ENCODE measurements at places on chromosomes 2 and 18.

DNA sequence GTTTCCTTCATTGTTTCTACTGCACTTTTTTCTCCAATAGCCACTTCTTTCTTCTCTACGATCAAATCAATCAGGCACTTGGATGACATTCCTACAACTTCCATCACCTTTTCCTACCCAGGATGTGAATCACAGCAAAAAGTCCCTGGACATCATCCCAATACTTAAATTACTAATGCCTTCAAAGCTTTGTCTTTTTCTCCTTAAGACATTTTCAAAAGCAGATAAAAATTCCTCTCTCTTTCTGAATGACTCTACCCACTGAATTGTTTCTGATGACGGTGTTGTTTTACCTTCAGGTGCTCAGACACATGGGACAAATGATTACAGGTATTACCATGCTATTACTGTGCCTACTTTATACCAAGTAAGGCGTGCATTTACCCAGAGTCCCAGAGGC, 500.9 kb downstream of the FBXO15 start:
- no peak overlapping the region for H3K27ac ChIP-seq
- no peak for DNase-seq
- H3K36me3 ChIP-seq, result no peaks in the 10 kb centered on the region
- no peak overlapping the region for H3K4me3 ChIP-seq

- H3K27ac ChIP-seq, result no peak overlapping the region
- no peak for DNase-seq
- no peaks in the 10 kb centered on the region for H3K36me3 ChIP-seq
- H3K4me1 ChIP-seq, result no peaks in the 10 kb centered on the region
- H3K4me3 ChIP-seq, result no peak overlapping the region
Observed at GRCh38 chr2:220226076-220226475, 598.6 kb downstream of the SLC4A3 start.

GRCh38 chr2:188869550-188869949, 104.6 kb upstream of the COL3A1 start:
- no peak overlapping the region for H3K4me3 ChIP-seq
- H3K36me3 ChIP-seq, result no peaks in the 10 kb centered on the region
- H3K4me1 ChIP-seq, result no peaks in the 10 kb centered on the region
- no peak overlapping the region for H3K27ac ChIP-seq
- no peaks in the 10 kb centered on the region for H3K27me3 ChIP-seq
- no peak for DNase-seq

DNA sequence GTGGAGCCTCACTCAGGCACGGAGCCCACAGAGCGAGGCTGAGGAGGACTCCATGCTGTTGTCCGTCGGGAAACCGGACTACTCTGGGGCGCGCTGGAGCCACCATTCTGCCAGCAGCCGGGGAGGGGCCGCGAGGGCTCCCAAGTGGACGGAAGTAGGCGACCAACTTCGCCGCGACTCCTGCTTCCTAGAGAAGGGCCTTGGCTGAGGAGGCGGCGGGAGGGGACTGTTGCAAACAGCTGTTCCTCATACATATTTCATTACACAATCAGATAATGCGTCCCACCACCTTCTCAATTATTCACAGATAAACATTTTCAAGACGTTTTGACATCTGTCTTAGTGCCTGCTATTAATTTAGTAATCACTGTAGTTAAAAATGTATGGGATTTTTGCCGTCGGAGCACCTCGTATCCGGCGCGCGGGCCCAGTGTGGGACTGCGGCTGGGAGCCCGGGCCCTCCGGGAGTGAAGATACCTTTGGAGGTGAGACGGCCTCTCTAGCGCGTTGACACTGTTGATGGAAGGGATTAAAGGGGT, 11.7 kb upstream of the SIX3 start:
- H3K27ac ChIP-seq, result no peak overlapping the region
- no peak overlapping the region for H3K4me3 ChIP-seq
- DNase-seq, result no peak
- peaks cover 31% of the 10 kb centered on the region for H3K4me1 ChIP-seq
- H3K36me3 ChIP-seq, result no peaks in the 10 kb centered on the region

DNA sequence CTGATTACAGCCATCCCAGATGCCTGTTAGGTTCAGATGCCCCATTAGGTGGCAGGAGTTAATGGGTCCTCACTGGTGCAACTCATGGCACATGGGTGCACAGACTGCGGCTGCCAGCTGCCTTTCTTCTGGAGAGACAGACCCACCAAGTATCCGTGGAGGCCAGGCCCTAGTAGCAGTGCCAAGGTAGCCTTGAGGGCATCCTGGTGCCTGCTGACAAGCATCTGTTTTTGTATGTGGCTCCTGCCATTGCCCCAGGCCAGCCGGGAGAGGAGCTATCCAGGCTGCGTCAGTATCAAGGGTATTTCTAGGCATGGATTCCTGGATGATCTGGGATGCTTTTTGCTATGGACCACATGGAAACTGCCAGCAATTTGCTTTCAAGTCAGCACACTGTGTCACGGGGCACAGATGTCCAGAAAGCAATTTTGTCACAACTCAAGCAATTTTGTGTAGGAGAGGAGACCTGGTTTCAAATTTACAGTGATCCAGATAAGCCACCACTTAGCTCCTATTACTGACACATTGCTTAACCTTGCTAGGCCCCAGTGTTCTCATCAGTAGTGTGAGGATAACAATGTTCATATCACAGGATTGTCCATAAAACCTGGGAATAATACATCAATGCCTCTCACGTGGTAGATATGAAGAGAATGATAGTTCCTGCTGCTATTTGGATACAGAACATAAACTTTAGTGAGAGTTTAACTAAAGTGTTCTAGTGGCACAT, 815.1 kb upstream of the RAB6C start:
- H3K4me3 ChIP-seq, result no peak overlapping the region
- no peaks in the 10 kb centered on the region for H3K4me1 ChIP-seq
- no peaks in the 10 kb centered on the region for H3K36me3 ChIP-seq
- DNase-seq, result no peak
- no peak overlapping the region for H3K27ac ChIP-seq
- no peaks in the 10 kb centered on the region for H3K27me3 ChIP-seq

DNA sequence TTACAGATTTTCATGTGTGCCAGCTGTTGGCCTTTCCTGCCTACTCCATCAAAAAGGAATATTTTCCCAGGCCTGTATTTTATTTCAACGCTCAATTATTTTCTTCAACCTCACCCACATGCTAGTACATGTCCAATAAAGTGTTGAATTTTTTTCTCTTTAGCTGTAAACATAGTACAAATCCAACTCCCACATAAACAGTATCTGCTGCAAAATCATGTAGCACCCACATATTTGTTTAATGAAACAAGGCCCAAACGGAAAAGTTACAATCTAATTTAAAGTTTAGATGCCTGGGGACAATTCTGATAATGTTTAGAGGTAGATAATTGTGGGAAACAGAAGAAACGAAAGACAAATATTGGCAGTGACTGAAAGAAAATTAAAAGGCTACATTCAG, 275.4 kb upstream of the ACVR2A start:
- no peak overlapping the region for H3K27ac ChIP-seq
- H3K4me3 ChIP-seq, result no peak overlapping the region
- H3K4me1 ChIP-seq, result no peaks in the 10 kb centered on the region
- DNase-seq, result no peak
- H3K36me3 ChIP-seq, result no peaks in the 10 kb centered on the region

GRCh38 chr2:203578759-203579643, 43.9 kb upstream of the RAPH1 start:
- no peak overlapping the region for H3K27ac ChIP-seq
- H3K4me1 ChIP-seq, result peaks cover 14% of the 10 kb centered on the region
- H3K27me3 ChIP-seq, result no peaks in the 10 kb centered on the region
- DNase-seq, result peak; percentile 54
- no peaks in the 10 kb centered on the region for H3K36me3 ChIP-seq

DNA sequence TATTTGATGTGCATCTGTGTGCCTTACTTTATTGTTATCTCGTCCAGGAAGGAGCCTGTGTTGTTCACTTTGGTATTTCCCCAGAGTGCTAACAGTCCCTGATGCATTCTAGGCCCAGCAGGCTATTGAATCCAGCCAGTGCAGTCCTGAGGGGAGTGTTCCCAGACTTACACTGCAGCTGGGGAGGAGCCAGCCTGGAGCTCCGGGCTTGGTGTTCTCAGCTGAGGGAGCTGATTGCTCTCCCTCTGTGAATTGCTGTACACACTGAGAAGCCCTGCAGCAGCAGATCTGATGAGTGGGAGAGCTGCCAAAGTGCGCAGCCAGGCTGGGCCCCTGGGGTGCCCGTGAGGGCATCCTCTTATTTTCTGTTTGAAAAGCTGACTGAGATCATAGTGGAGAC, 159.2 kb downstream of the GALNT3 start:
- no peak overlapping the region for H3K27ac ChIP-seq
- no peak overlapping the region for H3K4me3 ChIP-seq
- H3K4me1 ChIP-seq, result peaks cover 6% of the 10 kb centered on the region
- no peak for DNase-seq

DNA sequence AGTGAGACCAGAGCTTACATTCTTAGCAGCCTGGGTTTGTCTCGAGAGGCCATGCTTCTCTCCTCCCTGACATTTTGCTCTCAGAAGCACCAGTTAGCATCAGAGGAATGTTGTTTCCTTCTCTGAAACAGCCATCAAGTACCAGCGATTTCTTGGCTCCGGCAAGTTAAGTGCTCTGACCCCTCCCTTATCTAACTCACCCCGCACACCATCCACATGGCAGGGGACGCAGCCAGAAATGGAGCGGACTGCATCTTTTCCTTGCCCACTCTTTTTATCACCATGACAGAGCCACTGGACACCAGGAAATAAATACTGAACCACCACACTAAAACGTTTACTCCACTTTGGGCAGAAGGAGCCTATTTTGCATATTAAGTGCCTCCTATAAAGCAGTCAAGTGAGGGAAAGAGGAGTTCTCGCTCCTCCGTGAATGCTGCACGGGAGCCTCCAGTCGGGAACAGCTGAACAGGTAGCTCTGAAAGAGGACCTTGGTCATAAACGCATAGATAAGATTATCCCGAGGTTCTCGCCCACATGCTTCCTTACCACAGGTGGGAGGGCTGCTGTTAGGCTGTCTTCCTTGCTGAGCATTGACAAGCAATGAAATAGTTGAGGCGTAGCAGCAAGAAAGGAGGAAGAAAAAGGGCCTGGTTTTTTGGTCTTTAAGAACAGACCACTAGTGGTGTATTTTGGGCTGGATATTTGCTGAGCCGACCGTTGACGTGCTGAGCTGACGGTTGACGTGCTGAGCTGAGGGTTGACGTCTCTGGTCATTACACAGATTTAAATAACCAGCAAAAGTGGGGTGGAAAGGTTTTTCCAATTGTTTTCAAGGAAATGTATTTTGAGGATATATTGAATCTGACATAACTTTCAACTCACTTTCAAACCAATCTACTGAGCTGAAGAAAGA, 71.4 kb upstream of the ITGB6 start:
- H3K4me3 ChIP-seq, result no peak overlapping the region
- no peak for DNase-seq
- H3K4me1 ChIP-seq, result peaks cover 25% of the 10 kb centered on the region

- H3K4me3 ChIP-seq, result no peak overlapping the region
- peak overlapping the region; percentile 33 for H3K27ac ChIP-seq
- peaks cover 10% of the 10 kb centered on the region for H3K36me3 ChIP-seq
Observed at GRCh38 chr2:159091381-159091780, 122.9 kb downstream of the TANC1 start.

- peak; percentile 88 for DNase-seq
- no peaks in the 10 kb centered on the region for H3K27me3 ChIP-seq
- H3K36me3 ChIP-seq, result peaks cover 28% of the 10 kb centered on the region
- peak overlapping the region; percentile 91 for H3K4me3 ChIP-seq
Observed at GRCh38 chr2:112182581-112183034, 44.4 kb downstream of the FBLN7 start.

- H3K4me3 ChIP-seq, result no peak overlapping the region
- DNase-seq, result no peak
- H3K36me3 ChIP-seq, result peaks cover 76% of the 10 kb centered on the region
- no peaks in the 10 kb centered on the region for H3K27me3 ChIP-seq
- H3K4me1 ChIP-seq, result no peaks in the 10 kb centered on the region
- H3K27ac ChIP-seq, result no peak overlapping the region
Observed at GRCh38 chr2:182767578-182767977, 51.5 kb downstream of the DNAJC10 start.

- H3K4me3 ChIP-seq, result no peak overlapping the region
- H3K4me1 ChIP-seq, result peaks cover 30% of the 10 kb centered on the region
- H3K27me3 ChIP-seq, result no peaks in the 10 kb centered on the region
Observed at GRCh38 chr18:62279561-62279960, 45.5 kb upstream of the TNFRSF11A start.

- no peak for DNase-seq
- H3K4me1 ChIP-seq, result peaks cover 36% of the 10 kb centered on the region
Observed at GRCh38 chr2:134132490-134132857, 121.4 kb upstream of the MGAT5 start.

DNA sequence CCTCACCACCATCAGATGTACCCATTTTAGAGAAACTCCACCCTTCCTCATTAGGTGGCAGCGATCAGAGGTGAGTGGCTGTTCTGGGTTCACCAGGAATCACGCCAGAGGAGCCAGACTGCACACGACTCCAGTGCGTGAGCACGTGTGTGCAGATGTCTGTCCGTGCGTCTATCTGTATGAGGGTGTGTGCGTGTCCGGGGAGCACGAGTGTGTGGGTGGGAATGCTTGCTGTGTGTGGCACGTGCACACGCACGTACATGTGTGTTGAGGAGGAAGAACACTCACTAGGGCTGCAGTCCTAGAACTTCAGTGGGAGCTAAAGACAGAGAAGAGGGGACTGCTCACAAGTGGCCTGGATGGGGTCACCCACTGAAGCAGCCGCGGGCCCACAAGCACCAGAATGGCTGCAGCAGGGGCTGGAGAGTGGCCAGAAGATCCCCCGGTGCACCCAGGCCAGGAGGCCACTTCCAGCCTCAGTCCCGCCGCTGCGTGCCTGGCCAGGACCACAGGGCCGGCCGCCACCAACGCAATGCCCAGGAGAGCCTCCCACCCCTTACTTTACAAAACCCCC, 13.9 kb downstream of the HDAC4 start:
- H3K27ac ChIP-seq, result no peak overlapping the region
- no peaks in the 10 kb centered on the region for H3K27me3 ChIP-seq
- no peak for DNase-seq

GRCh38 chr18:43805646-43806194, 528.4 kb upstream of the SYT4 start:
- no peak overlapping the region for H3K27ac ChIP-seq
- no peaks in the 10 kb centered on the region for H3K27me3 ChIP-seq
- DNase-seq, result no peak
- no peaks in the 10 kb centered on the region for H3K36me3 ChIP-seq

- DNase-seq, result peak; percentile 75
- H3K4me1 ChIP-seq, result peaks cover 14% of the 10 kb centered on the region
- peaks cover 28% of the 10 kb centered on the region for H3K27me3 ChIP-seq
- H3K36me3 ChIP-seq, result no peaks in the 10 kb centered on the region
- H3K4me3 ChIP-seq, result no peak overlapping the region
Observed at GRCh38 chr18:23131693-23132319, 3.5 kb upstream of the CABLES1 start.

DNA sequence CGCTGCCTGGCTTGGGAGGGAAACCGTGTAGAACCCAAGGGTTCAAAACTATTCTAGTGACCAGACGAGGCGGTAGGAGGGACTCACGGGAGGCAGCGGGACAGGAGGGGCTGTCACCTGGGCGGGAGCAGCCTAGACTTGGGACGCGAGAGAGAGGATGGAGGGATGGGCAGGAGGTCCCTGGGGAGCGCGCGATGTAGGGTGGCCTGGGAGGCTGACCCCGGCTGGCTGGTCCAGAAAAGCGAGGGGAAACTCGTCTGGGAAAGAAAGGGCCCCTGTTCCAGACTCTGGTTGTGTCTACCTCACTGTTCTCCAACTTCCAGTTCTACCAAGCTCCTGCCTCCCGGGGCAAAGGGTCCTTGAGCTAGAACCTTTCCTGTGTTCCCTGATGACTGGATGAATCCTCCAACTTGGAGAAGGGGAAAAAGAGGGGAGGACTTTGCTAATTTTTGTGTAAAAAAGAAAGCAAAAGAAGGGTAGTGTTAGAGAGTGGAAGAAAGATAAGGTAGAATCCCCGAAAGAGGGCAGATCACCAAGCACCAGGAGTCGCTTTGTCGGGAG, 1.4 kb downstream of the DOK6 start:
- H3K36me3 ChIP-seq, result no peaks in the 10 kb centered on the region
- no peak for DNase-seq
- H3K4me1 ChIP-seq, result peaks cover 15% of the 10 kb centered on the region
- peak overlapping the region; percentile 6 for H3K4me3 ChIP-seq
- peaks cover 53% of the 10 kb centered on the region for H3K27me3 ChIP-seq

Measured in activated naive CD4-positive, alpha-beta T cell treated with anti-CD3 and anti-CD28 coated beads for 36 hours (primary cell).